H4 (cell line): ENCODE measurements at places on chromosomes 3 and 15.

DNA sequence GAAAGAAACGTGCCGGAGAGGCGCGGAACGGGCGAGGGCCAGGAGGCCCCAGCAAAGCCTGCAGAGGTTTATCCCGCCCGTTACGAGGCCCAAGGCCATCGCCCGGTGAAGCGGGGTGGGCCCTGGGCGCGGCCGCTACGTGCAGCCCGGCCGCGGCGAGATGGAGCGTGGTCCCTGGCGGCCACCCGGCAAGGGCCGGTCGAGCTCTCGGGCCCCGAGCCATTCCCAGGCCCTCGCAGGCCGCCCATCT, 1.1 kb downstream of the PKM start:
- no peak for DNase-seq

DNA sequence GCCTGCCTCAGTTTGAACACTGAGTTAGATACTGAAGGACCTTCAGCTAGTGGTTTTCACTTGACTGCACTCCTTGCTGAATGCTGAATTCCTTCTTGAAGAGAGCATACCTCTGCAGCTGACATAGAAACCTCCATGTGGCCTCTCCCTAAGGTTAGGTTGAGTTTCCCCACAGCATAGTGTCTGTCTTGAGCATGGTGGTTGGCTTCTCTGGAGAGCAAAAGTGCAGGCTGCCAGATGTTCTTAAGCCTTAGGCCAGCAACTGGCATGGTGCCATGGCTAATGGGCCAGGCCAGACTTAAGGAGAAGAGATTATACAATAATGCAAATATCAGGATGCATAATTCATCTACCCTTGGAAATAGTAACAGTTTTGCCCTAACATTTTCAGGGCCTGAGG, 545.6 kb upstream of the ZNF385D start:
- DNase-seq, result no peak

DNA sequence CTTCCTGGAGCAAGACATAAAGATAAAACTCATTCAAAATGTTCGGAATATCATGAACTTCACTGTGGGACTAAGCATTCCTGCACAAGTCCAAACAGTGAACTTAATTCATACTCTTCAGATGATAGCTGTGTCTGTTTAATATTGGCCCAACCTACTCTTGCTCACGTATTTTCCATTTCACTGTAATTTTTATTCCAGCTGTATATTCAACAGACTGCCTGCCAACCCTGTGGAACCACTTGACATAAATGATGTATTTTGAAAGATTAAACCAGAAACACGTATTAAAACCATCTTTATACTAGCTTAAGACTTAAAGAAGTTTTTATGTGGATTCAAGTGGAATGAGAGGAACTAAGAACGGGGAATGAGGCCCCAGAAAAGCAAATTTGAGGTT, 172.5 kb downstream of the TMEM108 start:
- no peak for DNase-seq

DNA sequence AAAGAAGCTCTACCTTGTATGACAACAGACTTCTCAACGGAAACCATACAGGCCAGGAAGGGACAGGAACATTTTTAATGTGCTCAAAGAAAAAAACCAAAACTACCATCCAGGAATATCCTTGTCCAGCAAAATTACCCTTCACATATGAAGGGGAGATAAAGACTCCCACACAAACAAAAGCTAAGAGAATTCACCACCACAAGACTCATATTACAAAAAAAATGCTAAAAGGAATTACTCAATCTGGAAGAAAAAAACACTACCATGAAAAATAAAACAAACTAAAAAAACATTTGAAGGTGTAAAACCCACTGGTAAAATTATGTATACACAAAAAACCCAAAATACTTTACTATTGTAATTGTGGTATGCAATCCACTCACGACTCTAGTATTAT, 57.2 kb downstream of the DLG1 start:
- DNase-seq, result no peak

DNA sequence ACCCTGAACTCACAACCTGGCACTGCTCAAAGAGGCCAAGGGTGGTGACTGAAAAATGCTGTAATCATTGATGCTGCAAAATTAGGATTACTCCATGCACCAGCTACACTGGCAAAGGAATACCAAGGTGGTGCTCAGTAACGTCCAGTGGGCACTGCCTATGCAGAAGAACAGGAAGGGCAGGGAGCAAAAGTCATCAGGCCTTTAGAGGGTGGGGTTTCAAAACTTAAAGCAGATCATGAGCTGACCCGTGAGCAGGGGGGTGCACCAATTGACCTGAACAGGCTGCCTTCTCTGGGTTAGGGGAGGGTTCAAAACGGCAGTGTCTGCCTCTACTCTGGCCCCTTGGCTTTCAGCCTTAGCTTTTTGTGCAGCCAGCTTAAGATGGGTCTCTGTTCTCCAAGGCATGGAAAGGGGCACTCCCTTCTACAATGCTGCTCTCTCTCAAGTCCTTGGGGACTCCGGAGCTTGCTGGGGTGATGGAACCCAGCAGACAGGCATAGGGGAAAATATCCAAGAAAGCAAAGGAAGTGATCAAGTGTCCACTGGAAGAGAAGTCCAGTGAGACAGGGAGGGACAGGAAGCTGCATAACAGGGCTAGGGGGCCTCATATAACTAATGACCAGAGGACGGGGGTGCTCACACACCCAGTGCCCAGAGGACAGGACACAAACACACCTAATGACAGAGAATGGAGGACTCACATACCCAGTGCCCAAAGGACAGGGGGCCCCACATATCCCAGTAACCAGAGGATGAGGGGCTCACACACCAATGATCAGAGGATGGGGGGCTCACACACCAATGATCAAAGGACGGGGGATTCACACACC, 11.4 kb downstream of the RAB6B start:
- DNase-seq, result no peak

- DNase-seq, result no peak
These were observed 52.6 kb downstream of the MTHFS start for GRCh38 chr15:79844221-79844620.

DNA sequence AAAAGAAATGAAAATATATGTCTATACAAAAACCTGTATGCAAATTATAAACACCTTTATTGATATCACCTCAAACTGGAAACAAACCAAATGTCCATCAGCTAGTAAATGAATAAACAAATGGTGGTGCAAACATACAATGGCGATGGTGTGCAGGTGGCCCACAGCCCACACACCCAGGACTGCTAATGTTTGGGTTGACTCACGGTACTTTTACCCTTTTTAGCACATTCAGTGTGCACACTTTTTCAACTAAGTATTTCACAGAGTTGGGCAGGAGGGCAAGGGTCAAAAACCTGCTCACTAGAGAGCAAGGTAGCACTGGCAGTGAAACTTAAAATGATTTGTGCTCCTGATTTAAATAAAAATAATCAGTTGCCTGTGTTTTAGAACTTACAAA, 123.1 kb upstream of the BHLHE40 start:
- DNase-seq, result no peak

DNA sequence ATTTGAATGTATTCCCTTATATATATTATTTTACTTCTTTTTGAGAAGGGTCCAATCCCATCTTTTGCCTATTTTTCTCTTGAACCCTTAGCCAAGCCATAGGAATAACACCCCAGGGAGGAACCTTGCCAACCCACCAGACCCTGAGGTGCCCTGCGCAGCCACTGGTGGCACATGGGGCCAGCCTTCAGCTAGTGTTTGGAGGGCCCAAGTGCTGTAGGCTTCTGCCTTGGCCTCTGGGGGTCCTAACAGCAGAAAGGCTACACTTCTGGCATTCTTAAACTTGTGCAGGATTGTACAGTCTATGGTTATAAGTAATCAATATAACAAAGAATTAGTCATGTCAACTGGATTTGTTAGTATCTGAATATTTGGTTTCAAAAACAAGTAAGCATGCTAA, 34.5 kb downstream of the RUVBL1 start:
- no peak for DNase-seq

GRCh38 chr15:55564347-55565145, 23.6 kb downstream of the PYGO1 start:
- DNase-seq, result no peak

DNA sequence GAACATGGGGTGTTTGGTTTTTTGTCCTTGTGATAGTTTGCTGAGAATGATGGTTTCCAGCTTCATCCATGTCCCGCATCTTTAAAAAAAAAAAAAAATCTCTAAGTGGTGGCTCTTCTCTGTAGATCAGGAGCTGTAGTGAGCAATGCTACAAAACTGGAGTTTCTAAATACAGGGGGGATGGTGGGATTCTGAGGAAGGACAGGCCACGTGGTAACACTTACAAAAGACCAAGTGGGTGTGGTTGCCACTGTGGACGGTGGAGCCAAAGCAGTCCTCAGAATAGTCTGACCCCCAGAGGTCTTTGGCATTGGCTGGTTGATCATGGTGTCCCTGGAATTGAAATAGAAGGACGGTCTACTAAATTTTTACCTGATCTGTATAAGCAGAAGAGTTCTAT, 7.7 kb downstream of the CCRL2 start:
- no peak for DNase-seq

GRCh38 chr15:45157974-45158373, 28.2 kb downstream of the DUOX1 start:
- DNase-seq, result peak; percentile 83
